ENCODE measurements at places on chromosomes 7 and 10.

DNA sequence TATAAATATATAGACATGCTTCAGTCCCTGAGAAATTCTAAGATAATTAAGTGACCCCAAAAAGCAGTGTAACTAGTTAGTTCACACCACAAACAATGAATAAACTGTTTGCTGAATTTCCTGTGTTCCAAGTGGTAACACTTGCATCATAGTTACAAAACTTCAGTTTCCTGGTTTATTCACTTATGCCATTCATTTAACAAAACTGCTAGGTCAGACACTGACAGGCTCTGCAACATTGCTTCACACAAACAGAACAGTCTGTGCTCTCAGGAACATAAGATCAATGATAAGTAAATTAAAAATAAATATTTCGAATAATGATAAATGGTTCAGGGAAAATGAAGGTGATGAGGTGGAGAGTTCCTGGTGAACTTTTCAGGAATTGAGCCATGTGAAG lies 133.3 kb upstream of the NAMPT start:
- no peak for DNase-seq

DNA sequence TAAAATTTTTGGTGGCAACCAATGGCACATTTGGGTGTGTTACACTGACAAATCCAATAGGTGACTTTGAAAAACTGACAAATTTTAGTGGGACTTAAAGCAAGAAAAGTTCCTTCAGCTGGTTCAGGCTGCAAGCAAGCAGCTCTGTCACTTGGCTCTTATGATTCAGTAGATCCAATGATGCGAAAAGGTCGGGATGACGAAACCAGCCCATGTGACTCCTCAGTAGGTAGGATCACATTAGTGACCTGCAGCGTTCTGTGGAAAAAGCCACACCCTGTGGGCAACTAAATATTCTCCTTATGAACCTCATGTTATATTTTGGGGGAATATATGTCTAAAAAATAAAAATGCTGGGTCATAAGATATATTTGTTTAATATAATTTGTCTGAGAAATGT lies 13.3 kb upstream of the TSGA13 start:
- no peak for DNase-seq

DNA sequence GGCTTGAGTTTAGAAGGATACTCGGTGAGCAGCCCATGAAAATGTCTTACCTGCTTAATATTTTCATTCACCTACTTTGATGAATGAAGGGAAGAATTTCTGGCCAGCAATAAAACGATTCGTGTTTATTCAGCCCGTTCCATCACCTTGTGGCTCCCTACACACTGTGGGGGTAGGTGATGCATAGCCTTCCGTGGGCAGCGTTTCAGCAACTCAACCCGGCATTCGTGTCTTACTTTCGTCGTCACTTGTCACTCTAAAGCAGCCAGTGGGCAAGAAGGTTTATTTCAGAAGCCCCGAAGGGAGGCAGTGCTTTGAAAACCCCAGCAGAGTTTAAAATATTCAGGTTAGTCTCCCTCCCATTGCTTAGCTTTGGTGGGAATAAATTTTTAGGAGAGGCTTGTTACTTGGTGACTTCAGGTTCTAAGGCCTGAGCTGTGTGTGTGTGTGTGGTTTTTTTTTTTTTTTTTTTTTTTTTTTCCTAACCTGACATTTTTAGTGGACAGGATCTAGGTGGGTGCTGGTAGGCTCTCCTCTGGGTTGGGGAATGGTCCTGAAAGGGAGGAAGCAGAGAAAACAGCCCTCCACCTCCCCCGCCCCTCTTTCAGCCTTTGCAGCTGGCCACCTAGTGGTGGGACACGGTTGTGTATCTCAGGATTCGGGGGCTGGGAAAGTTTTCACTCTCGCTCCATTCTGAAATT lies 1.8 kb downstream of the GRK5 start:
- DNase-seq: peak; percentile 72

DNA sequence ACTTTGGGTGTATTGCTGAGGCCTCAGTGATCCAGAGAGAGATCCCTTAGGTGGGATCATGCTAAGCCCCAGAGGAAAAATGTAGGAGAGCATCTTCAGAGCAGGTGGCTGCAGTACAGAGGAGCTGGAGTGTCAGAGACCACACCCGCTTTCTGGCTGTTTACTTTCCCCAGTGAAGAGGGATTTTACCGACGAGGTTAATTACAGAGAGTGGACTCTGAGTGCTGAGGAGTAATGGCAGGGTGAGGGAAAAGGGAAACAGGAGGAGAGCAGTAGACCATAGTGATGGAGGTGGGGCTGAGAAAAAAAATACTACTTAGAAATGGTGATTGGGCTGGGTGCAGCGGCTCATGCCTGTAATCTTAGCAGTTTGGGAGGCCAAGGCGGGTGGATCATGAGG lies 43.3 kb upstream of the HBP1 start:
- no peak for DNase-seq

DNA sequence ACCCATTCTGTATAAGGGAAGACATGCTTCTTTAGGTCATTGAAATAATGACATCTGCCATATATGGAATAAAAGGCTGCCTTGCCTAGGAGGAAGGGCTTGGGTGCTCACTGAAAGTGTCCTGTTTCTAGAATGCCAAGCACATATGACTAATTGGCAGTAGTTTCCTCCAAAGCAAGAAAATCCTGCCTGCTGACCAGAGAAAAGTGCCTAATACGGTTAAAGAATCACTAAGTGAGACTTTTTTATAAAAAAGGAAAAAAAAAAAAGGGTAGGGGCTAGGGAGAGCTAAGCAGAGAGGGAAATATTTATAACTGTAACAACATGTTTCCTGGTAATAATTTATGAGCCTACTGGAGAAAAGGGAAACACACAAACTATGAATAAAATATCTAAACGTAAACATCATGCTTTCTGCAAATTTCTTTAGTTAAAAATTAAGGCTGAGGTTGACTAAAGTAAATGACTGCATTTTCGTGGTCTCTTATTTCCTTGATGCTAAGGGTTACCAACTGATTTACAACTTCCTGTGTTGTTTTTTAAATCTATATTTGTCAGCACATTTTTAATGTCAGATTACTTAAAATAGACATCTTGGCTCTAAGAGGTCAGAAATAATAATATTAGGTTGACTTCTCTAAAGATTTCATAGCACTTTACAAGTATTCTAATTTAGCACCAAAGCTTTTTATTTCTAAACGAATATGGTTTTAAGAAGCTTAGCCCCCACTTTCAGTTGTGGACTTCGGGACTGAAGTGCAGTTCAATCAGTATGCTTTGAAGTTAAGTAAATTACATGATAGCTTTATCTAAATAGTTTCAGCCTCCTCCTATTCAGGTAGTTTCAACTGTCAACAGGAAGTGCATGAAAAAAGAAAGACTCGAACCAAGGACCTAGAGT lies 89.6 kb downstream of the CABCOCO1 start:
- no peak for DNase-seq

GRCh38 chr7:17155529-17155928 lies 142.9 kb upstream of the AHR start:
- no peak for DNase-seq

DNA sequence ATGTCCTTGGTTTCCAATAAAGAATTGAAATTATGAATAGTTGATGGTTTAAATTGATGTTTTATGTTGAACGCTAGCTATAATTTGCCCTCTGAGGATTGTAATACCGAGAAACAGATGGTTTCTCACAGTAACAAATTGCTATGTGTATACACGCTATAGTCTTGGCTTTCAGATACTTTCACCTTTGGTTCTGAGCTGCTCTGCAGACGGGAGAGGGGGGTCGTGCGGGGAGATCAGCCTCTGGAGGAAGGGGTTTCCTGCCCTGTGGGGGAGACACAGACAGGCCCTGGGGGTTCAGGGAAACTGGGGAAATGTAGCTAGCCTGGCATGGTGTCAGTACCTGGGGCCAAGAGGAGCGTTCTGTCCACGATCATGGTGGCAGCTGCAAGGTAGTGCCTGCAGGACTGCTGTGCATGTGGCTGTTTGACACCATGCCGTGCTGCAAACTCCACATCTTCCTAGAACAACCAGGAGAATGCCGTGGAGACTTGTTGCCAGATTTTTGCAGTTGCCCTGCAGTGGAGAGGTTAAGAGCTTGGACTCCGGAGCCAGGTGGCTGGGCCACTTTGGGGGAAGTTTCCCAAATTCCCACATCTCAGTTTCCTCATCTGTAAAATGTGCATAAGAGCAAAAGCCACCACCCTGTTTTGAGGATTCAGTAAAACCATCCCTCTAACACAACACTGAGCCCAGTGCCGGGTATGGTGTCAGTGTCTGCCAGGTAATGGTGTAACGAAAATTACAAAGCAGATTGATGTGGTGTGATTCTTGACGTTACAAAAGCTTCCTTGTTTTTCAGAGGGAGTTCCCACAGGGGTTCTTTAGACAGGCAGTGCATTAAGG lies 167.9 kb downstream of the CUX1 start:
- no peak for DNase-seq

GRCh38 chr7:97639036-97639435 lies 92.8 kb upstream of the TAC1 start:
- no peak for DNase-seq

DNA sequence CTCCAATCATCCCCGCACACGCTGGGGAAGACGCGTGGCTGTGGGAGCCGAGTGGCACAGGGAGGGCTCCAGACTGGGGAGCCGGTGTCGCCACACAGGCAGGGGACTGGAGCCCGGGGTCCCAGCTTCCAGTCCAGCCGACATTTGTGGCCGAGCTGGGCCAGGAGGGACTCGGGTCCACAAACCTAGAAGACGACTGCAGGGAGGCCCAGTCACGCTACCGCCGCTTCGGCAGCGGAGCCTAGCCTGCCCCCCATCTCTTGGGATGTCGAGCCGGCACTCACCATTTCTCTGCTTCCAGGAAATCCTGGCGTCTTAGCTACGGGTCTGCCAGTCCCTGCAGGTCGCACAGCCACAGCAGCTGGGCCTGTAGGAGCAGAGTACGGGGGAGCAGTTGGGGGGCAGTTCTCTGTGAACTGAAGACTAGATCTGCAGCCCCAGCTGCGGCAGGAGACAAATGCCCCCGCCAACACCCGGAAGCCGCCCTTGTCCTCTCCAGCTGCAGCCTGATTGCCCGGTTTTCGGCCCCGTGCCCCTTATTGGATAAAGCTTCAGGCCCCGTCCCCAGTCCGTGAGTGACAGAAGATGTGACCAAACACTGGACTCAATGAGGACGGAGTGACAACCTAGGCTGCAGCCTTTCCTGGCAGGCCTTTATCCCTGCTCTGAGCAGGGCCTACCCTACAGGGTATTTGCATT lies 270.7 kb downstream of the ZNF33B start:
- DNase-seq: peak; percentile 20

- no peak for DNase-seq
Observed at GRCh38 chr7:57205000-57205399, 72.8 kb upstream of the ZNF479 start.
